ENCODE measurements at places on chromosomes 12 and 14. TPM values are rescaled to one million over a fixed set of nuclear protein-coding genes. Genes with fewer than 3 reads are reported as not detected.
A peak's percentile ranks its signal among the peaks of the same experiment; 100 is the strongest.

The PRPH gene
- total RNA-seq, result 4.7 TPM

The SCARB1 gene
- 37.0 TPM for total RNA-seq

The GPX2 gene
- not detected for total RNA-seq

The TTC6 gene
- total RNA-seq, result not detected

The FAM222A gene
- 0.34 TPM for total RNA-seq

DNA sequence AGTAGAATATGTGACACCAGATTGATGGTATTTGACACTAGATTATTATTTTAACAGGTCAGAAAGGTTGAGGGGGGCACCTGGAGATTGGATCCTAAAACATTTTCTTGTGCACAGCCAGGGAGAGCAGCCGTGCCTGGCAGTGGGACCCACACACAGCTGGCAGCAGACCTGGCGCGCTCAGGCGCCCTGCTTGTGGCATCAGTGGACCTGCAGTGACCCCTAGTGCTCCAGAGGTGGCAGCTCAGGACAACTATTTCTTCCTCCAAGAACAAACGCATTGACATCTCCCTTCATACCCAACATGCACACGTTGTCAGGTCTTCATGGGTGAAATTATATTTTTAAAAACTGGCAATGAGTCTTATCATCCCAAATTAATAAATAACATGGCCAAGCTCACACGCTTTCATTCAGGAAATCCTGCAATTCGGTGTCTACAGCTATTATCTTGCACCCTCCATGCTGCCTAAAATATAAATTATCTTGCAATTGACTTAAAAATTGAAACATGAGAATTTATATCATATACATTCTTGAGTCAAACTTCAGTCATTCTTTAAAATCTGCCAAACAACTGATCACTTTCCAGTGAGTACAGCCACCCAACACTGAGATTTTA is 7.7 kb upstream of the TMEM132D start:
- no peak overlapping the region for H3K4me3 ChIP-seq
- no peak for DNase-seq
- H3K4me1 ChIP-seq, result no peaks in the 10 kb centered on the region
- no peak overlapping the region for H3K27ac ChIP-seq
- H3K27me3 ChIP-seq, result no peaks in the 10 kb centered on the region
- H3K36me3 ChIP-seq, result no peaks in the 10 kb centered on the region

DNA sequence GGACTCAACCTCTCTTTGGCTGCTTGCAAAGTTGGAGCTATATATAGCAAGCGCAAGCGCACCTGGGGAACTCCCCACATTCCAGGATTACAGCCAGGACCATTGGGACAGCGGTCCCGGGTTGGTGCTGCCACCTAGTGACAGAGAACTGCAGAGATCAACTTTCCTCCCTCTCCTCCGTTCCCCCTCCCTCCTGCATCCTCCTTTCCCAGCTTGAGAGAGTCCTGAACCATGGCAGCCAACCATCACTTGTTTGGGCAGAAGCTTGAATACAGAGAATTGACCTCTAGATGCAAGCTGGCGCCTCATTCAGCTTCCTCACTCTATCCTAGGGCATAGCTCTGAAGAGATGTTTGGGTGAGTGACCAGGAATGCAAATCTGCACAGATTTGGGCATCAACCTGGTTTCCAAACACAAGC is 17.4 kb upstream of the FLVCR2 start:
- DNase-seq, result peak; percentile 55
- no peak overlapping the region for H3K27ac ChIP-seq
- no peak overlapping the region for H3K4me3 ChIP-seq
- no peaks in the 10 kb centered on the region for H3K36me3 ChIP-seq

GRCh38 chr12:123268850-123269249 is 2.8 kb downstream of the CDK2AP1 start:
- H3K27ac ChIP-seq, result peak overlapping the region; percentile 92
- no peaks in the 10 kb centered on the region for H3K27me3 ChIP-seq
- no peaks in the 10 kb centered on the region for H3K36me3 ChIP-seq
- DNase-seq, result no peak

- no peak overlapping the region for H3K4me3 ChIP-seq
- DNase-seq, result peak; percentile 19
- H3K36me3 ChIP-seq, result no peaks in the 10 kb centered on the region
- no peaks in the 10 kb centered on the region for H3K27me3 ChIP-seq
- H3K27ac ChIP-seq, result no peak overlapping the region
- H3K4me1 ChIP-seq, result peaks cover 2% of the 10 kb centered on the region
These were observed 67.2 kb downstream of the RIC8B start for GRCh38 chr12:106841510-106842302.

GRCh38 chr14:33508126-33509062 is 442.5 kb downstream of the EGLN3 start:
- no peak overlapping the region for H3K27ac ChIP-seq
- no peak overlapping the region for H3K4me3 ChIP-seq
- H3K4me1 ChIP-seq, result no peaks in the 10 kb centered on the region
- DNase-seq, result no peak

DNA sequence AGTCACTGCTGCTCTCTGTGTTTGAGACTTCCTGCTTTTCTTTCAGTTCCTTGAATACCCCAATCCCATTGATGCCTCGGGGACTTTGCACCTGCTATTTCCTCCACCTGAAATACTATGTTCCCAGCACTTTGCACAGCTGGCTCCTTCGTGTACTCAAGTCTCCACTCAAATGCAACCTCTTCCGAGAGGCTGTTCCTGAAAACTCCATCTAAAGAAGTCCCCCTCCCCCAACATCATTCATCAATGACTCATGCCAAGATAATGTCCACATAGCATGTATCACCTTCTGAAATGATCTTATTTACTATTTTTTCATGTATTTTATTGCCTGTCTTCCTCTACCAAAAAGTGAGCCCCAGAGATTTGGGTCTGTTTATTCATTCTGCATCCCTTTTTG is 48.6 kb downstream of the HSPB8 start:
- H3K4me1 ChIP-seq, result no peaks in the 10 kb centered on the region
- no peaks in the 10 kb centered on the region for H3K36me3 ChIP-seq
- no peak overlapping the region for H3K4me3 ChIP-seq
- no peak for DNase-seq
- no peak overlapping the region for H3K27ac ChIP-seq

DNA sequence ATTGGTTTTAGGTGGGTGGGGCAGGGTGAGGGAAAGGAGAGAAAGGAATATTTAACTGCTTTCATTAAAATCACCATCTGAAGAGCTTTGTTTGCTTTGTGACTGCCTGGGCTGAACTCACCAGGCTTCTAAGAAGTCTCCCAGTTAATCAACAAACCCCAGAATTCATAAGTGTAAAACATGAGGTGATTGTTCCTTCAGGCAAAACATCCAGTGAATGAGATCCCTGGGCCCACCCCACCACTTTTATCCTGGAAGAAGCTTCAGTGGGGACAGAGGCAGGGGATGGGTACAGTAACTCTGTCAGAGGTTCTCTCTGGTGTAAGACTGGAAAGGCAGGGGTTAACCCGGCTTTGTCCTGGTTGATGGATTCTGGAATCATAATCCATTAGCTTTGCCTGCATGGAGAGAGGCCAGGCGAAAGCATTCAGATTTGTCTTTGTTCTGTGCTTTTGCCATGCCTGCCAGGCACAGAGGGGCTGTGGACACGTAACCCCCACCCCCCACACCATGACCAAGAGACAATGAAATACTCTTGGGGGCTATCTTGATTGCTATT is 16.7 kb downstream of the PDE1B start:
- no peaks in the 10 kb centered on the region for H3K36me3 ChIP-seq
- H3K27me3 ChIP-seq, result no peaks in the 10 kb centered on the region
- no peak overlapping the region for H3K4me3 ChIP-seq

- no peak for DNase-seq
- no peaks in the 10 kb centered on the region for H3K36me3 ChIP-seq
- no peak overlapping the region for H3K27ac ChIP-seq
These were observed 6.2 kb downstream of the ISCU start for GRCh38 chr12:108568338-108569154.

DNA sequence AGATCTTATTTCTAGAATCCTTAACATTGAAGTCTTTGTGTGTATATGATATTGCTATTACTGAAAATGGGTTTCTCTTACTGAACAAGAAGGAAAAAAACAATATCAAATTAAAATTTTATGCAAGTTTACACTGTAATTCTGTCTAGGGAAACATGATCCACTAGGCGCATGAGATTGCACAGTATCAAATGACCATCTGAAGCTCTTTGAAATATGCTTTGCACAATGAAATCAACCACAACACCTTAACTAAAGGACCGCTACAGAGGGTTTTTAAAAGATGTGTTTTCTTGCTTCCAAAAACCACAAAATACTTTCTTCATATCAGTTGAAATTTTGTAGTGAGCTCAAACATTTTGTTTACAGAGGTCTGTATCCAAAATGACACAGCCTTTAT is 15.1 kb upstream of the KERA start:
- H3K4me3 ChIP-seq, result no peak overlapping the region
- H3K27ac ChIP-seq, result no peak overlapping the region
- H3K4me1 ChIP-seq, result no peaks in the 10 kb centered on the region
- no peaks in the 10 kb centered on the region for H3K36me3 ChIP-seq

GRCh38 chr12:3537719-3538465 is 46.9 kb downstream of the PRMT8 start:
- no peak overlapping the region for H3K27ac ChIP-seq
- no peaks in the 10 kb centered on the region for H3K4me1 ChIP-seq
- no peak overlapping the region for H3K4me3 ChIP-seq

DNA sequence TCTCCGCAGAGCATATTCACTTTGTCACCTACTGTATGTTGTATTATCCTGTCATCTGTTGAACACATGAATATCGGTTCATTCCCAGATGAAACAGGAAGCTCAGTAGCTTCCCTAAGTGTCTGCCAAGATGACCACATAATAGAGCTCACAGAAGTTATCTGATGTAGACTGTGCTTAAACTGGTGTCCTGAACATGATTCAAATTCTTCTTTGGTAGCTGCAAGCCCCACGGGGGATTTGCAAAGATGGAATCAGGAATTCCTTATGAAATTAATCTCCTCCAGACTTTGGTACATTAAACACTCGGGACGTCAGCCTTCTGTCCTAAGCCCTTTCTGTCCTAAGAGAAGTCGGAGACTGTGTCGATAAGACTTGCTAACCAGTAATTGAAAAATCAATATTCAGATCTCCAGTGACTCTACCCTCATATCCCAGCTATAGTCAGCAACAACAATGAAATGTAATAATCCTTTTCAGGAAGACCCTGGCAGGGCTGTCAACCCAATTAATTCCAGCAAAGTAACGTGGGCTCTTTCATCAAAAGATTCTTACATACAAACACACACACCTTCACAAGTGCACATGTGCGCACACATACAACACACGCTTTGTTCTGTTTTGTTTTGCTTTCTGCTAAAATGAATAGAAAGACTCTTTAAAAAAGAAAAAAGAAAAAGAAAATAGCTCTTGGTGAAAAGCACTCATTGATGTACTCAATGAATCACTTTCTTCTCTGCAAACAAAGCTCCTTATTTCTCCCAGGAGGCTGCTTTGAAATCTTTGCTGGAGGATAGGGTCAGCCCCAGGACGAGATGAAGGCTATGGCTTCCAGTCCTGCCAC is 127.2 kb downstream of the RIMBP2 start:
- no peak overlapping the region for H3K4me3 ChIP-seq
- no peaks in the 10 kb centered on the region for H3K4me1 ChIP-seq
- no peak for DNase-seq
- no peaks in the 10 kb centered on the region for H3K36me3 ChIP-seq
- H3K27ac ChIP-seq, result no peak overlapping the region

DNA sequence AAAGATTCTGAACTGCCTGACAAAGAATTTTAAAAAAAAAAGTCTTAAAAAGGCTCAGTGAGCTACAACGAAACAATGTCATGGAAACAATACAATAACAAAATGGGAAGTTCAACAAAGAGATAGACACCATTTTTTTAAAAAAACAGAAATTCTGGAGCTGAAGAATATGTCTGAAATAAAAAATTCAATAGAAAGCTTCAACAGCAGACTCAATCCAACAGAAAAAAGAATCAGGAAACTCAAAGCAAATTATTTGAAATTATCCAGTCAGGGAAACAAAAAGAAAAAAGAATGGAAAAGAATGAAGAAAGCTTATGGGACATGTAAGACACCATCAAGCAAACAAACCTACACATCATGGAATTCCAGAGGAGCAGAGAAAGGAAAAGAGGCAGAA is 118.5 kb upstream of the LGR5 start:
- H3K36me3 ChIP-seq, result no peaks in the 10 kb centered on the region
- no peaks in the 10 kb centered on the region for H3K27me3 ChIP-seq
- no peak overlapping the region for H3K4me3 ChIP-seq
- no peaks in the 10 kb centered on the region for H3K4me1 ChIP-seq
- no peak for DNase-seq
- no peak overlapping the region for H3K27ac ChIP-seq

- peak within 1 kb of the TSS; percentile 94 for H3K27ac ChIP-seq
- H3K27me3 ChIP-seq, result no peaks in the 10 kb centered on the region
- no peaks in the 10 kb centered on the region for H3K36me3 ChIP-seq
- peaks cover 14% of the 10 kb centered on the region for H3K4me1 ChIP-seq
- DNase-seq, result peak; percentile 90
These were observed at the start of gene ITGA5 for GRCh38 chr12:54419088-54419887. TSS of gene ITGA5 (minus strand) at chr12:54419266. CDS start at chr12:54419198, 68 bp downstream.

GRCh38 chr12:7101047-7101693 is 7.8 kb downstream of the C1RL start:
- H3K4me1 ChIP-seq, result no peaks in the 10 kb centered on the region
- no peak for DNase-seq

DNA sequence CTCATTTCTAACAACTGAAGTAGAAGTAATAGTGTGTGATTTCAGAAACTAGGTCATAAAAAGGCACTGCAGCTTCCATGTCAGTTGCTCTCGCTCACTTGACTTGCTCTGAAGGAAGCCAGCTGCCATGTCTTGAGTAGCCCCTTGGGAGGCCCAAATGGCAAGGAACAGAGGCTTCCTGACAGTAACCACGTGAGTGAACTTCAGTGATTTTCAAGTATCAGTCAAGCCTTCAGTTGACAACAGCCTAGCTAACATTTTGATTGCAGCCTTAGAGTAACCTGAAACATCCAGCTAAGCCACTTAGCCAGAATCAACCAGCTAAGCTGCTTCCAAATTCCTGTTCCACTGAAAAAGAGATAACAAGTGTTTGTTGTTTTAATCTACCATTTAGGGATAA is 26.7 kb downstream of the TOGARAM1 start:
- peak; percentile 24 for DNase-seq
- H3K4me3 ChIP-seq, result no peak overlapping the region
- no peaks in the 10 kb centered on the region for H3K4me1 ChIP-seq
- H3K36me3 ChIP-seq, result no peaks in the 10 kb centered on the region
- H3K27me3 ChIP-seq, result no peaks in the 10 kb centered on the region
- no peak overlapping the region for H3K27ac ChIP-seq

DNA sequence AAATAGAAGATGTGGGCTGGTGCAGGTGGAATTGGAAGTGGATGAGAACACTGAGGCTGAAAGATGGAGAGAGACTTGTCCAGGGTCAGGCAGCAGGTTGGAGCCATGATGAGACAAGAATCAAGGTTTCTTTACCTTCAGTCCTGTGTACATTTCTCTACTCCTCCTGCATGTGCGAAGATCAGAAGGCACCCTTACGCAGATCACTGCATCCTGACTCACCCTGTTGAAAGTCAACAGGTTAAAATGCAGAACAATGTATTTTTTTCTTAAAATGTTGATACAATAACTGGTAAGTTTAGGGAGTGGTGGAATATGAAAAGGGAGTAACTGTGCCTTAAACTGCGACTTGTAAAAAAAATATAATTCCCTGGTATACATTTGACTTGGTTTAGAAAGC is 47.8 kb downstream of the TESPA1 start:
- no peaks in the 10 kb centered on the region for H3K4me1 ChIP-seq
- no peaks in the 10 kb centered on the region for H3K27me3 ChIP-seq
- DNase-seq, result no peak
- no peaks in the 10 kb centered on the region for H3K36me3 ChIP-seq
